Activated CD8-positive, alpha-beta memory T cell treated with anti-CD3 and anti-CD28 coated beads, Interleukin-2, amount 50 U/mL, for 48 hours (primary cell): ENCODE measurements at places on chromosomes 4 and X.
A peak's percentile ranks its signal among the peaks of the same experiment; 100 is the strongest.

DNA sequence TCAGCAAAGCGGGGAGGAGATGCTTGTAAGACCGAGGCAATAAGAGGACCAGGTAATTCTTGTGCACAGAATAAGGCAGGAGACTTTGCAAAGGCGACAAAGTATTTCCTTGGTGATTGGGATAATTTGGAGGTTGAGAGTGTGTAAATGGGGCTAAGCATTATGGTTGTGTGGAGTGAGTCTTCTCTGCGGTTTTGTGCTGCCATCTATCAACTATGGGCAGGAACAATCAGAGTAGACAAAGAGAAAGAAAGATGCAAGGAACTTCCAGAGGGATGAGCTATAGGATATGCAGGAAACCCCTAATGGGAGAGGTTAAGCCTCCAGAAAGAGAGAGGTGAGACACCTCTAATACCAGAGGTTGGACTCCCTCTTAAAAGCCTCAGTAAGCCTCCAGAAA is 339.8 kb downstream of the PAPSS1 start:
- DNase-seq = no peak

DNA sequence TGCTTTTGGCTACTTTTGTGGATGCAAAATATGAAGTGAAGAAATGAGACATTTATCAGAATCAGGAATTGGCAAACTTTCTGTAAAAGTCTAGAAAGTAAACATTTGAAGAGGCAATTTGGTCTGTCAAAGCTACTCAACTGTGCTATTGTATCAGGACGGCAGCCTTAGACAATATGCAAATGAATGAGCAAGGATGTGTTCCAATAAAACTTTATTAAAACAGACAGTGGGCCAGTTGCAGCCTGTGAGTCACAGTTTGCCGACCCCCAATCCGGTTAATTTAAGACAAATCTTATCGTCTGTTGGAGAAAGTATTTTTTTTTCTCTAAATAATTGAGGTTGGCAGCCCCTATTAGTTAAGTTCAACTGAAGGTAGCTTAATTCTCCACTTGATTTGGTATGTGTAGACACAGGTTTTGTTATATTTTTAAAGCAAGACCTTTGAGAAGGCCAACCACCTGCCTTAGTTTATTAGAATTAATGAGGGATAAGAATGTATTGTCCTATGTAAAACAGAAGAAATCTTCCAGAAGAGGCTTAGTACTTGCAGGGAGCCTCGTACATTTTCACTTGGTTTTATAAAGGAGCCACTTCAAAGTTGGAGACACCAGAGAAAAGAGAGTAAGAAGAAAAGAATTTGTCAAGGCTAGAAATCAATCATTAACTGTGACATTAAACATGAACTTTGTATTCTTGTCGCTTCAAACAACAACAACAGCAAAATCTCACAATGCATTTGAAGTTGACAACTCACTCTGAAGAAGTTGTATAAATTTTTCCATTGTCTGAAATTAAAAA is 81.6 kb upstream of the FAT1 start:
- DNase-seq = no peak

GRCh38 chr4:141347684-141348083 is 127.0 kb downstream of the ZNF330 start:
- no peak for DNase-seq

- DNase-seq = no peak
These were observed 715.4 kb upstream of the HS3ST1 start for GRCh38 chr4:12144051-12144450.

- DNase-seq = no peak
These were observed 24.5 kb upstream of the SPP1 start for GRCh38 chr4:87950936-87951511.

DNA sequence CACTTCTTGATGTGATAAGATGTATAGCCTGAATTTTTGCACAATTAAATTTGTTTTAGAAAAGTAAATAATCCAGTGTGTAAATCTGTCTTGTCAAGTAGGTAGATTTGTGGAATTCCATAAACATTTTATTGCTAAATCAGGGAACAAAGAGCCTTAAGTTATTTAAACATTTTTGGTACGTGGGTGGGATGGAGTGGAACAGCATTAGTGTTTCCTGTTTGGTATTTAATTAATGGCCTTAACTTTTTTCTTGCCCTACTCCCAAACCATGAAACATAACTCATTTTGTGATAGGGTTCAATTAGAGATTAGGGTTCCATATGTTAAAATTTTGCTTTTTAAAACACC is 5.1 kb downstream of the NUDT9 start:
- DNase-seq = no peak

DNA sequence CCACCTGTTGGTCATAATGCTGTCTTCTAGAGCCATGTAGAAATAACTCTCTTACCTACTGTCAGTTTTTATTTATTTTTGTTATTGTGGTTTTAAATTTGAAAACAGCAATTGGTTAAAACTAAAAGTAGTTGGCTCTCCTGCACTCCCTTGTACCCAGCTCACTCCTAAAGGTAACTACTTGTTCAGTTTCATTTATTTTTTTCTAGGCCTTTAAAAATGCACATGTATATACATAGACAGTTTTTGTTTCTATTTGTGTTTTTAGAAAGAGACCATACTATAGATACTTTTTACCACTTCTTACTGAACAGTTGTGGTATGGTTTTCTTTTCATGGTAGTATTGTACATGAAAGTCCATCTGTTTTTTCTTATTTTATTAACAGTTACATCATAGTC is 16.8 kb downstream of the SMAD1 start:
- DNase-seq = no peak

GRCh38 chr4:185358959-185359358 is 36.8 kb downstream of the LRP2BP start:
- DNase-seq = no peak

GRCh38 chr4:153143527-153144348 is 60.5 kb upstream of the TRIM2 start:
- DNase-seq = no peak

DNA sequence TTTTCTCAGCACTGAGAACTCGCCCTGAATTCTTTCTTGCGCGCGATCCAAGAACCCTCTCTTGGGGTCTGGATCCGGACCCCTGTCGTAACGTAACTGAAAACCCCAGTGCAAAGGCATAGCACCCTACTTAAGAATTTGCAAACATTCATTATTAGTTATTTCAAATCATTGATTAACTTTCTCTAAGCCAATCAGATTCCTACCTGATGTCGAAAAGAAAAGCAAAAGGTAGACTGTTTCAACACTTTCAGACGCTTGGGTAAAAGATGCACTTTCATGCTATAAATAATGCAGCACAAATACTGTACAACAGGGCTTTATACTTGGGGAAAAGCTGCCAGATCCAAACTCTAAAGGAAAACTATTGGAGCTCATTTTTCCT is 817 bp upstream of the WDR19 start:
- DNase-seq = no peak

DNA sequence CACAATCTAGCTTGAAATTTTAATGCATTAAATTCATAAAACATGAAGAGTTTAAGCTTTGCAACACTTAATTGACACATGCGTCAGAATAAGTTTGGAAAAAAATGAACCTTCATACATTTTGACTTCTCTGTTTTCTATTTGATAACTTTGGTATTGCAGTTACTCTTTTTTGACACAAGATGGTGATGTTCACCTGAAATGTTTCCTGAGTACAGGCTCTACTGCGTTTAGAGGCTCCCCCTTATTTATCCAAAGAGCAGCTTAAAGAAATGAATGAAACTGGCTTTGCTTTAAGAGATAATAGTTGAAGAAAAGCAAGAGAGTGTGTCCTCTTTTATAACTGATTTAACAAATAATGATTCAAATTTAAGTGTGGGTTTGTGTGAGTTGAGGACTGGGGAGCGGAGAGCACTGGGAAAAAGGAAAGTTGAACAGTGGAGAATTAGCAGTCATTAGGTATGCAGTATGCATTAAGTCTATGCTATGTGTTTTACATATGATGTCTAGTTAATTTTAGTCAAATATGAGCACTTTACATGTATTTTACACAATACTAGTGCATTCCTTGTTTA is 180.6 kb upstream of the NUDT6 start:
- no peak for DNase-seq

GRCh38 chr4:6576512-6576911 is 1.5 kb downstream of the MAN2B2 start:
- DNase-seq = no peak

GRCh38 chrX:270848-271367 is 10.3 kb upstream of the PLCXD1 start:
- DNase-seq = no peak

DNA sequence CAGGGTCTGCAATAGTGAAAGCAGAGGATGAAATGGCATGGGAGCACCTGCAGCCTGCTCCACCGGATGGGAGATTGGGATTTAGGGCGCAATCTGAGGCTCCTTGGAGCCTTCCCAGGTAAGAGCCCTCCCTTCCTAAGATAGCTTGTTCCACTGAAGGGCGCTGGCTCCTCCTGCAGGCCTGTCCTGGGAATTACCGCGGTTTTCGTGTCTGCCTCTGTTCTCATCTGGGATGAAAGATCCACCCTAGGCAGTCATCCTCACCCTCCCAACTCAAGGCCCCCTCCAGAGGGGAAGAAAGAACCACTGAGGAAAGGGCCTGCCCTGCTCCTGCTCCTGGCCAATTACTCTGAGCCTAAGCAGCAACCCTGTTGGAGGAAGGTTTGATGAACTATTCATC is 547.5 kb downstream of the SMARCA1 start:
- DNase-seq = peak; percentile 49

DNA sequence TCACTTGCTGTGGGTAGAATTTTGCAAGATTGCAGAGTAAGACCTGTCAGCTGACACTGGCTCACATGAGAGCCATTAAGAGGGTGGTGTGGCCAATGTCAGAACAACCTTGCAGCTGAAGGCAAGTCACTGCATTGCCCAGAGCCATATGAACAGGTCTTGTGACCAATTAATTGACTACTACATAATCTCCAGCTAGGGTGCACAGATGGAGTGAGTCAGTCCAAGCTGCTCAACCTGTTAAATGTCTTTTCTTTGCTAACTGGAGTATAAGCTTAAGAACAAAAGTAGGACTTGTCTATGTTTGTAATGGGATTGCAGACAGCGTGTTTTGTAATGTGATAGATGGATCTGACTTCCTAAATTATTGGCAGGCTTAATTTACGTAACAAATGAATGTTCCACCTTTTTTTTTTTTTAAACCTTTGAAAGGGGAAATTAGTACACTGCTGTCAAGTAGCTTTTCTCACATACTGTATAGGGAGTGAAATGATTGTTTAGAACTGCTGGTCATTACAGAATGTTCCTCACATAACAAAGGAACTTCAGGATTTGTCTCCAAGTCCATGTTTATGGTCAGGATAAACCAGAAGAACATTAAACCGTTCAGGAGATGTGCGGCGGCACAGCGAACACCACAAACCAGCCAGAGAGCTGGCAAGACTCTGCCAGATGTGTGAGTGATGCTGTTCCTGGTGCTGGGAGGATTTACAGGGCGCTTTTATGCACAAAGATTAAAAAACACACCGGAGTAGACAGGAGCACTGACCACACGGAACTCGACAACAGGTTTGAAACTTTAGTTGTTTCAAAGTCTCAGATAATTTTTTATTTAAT is 37.0 kb downstream of the FNIP2 start:
- DNase-seq = no peak

GRCh38 chr4:64713256-64713840 is 304.1 kb upstream of the TECRL start:
- no peak for DNase-seq

- no peak for DNase-seq
These were observed 825 bp upstream of the RASGEF1B start for GRCh38 chr4:81472281-81473182.

GRCh38 chr4:147532896-147533295 is 52.0 kb downstream of the EDNRA start:
- DNase-seq = no peak

- no peak for DNase-seq
These were observed 173.7 kb upstream of the GALNTL6 start for GRCh38 chr4:171639540-171639939.
